ENCODE measurements at places on chromosomes 16 and 17.
A peak's percentile ranks its signal among the peaks of the same experiment; 100 is the strongest.

GRCh38 chr17:48746916-48747444 lies 18.4 kb upstream of the HOXB13 start:
- DNase-seq: no peak

GRCh38 chr16:71287911-71288310 lies 1.3 kb downstream of the CMTR2 start:
- no peak for DNase-seq

GRCh38 chr16:21336231-21336630 lies 58.1 kb upstream of the CRYM start:
- DNase-seq: no peak

DNA sequence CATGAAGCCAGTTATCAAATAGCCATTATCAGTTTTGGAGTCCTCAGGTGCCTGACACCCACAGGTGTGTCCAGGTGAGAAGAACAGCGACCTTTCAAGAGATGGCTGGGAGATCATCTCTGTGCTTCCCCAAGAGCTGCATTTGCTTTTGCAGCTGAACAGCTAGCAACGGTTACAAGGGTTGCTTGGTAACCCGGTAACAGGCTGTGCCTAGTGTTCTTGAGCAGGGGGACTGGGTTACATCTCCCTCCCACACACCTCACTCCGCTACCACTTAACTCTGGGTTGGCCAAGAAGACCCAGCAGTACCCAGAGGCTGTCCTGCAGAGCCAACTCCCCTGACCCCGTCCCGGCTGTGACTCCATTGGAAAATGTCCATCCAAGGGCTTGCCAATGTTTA lies 147.0 kb downstream of the SLC39A11 start:
- DNase-seq: no peak

DNA sequence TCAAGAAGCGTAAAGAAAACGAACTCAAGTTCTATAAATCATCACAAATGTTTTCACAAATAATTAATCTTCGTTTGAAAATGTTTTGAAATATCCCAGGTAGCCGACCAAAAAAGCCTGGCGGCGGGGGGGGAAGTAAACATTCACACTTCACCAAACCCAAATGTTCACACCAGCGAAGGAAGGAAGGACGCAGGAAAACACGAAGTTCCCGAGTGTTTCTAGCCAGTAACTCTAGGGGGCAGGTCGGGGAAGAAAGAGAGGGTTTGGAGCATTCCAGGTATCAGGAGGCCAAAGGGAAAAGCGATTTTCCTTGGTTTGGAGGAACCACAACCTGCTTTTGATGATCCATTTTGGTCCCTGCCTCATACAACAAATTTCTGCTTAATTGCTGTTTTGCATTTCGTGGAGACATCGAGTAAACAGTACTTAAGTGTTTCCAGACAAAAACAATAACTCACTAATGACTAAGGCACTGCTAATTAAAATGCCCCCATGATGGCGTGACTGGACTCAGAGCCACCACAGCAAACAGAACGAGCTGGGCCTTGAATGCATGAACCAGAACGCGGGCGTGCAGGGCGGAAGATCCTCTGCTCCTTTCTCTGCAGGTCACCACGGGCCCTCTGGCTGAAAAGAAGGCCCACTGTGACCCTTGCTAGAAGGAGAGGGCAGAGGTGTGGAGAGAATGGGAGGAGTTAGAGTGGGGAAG lies 16.6 kb downstream of the ZFHX3 start:
- no peak for DNase-seq

DNA sequence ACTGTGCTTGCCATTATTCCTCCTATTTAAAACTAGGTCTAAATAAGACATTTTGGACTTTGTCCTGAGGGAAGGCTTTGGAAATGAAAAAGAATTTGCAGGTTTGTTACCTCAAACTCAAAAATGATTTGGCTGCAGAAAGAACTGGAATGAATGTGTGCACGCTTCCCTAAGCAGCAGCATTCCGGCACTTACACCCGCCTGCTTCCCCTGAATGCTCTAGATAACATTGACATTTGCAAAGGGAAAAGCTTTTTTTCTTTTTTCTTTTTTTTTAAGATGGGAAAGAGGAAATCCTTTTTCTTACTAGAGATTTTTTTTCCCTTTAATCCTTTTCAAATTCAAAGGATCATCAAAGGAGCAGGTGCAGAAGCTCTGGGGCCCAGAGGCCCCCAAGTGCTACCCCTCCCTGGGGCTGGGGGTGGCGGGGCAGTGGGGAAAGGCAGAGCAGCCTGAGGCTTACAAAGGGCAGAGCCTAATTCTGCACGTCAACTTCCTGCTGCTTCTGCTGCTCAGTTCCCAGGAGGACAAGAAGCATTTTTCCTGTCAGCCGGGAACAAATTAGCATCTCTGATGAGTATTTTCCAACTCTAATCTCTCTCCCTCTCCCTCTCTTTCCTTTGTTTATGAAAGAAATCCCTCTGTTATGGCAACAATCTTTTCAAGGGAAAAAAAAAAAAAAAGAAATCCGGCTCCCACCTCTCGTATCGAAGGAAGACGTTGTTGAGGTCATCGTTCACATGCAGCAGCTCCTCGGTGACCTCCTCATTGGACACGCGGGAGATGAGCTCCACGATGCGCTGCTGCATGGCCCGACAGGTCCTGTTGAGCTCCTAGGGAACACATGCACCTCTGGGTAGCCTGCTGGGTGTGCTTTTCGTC lies 32.1 kb upstream of the SREBF1 start:
- DNase-seq: no peak

- peak; percentile 9 for DNase-seq
Observed at GRCh38 chr16:23863511-23864422, 28.0 kb downstream of the PRKCB start.

DNA sequence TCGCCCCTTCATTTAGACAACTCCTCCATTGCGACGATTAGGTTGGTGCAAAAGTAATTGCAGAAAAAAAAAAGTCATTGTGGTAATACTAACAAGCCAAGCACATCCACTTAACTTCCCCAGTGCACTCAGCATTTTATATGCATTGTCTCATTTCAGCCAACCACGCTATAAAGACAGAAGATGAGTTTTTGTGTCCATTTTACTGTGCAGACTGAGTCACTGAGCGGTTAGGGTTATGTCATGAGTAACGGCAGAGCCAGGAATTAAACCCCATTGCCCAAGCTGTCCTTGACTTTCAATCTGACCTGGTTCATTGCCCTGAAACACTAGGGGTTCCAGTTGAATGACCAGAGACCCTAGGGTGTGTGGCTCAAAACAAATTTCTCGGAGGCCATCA lies 218.7 kb downstream of the XYLT1 start:
- DNase-seq: no peak

- no peak for DNase-seq
Observed at GRCh38 chr17:40510328-40510648, 8.9 kb upstream of the TNS4 start.

DNA sequence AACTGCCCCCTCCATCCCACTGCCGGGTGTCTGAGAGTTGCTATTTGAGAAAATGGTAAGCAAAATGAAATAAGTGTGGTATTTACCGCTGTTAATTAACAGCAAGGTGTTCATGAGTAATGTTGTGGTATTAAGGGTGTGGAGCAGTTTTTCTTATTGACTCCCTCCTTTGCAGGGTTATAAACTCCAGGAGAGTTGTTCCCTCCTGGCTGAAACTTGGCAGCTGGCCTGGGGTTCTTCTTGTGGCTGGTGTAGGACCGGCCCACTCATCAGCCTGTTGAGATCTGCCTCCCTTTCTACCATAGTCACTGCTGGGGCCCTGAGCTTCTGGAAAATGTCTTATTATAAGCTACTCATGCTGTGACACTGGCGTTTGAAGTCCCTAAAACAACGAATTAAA lies 128.6 kb downstream of the SOX9 start:
- no peak for DNase-seq

DNA sequence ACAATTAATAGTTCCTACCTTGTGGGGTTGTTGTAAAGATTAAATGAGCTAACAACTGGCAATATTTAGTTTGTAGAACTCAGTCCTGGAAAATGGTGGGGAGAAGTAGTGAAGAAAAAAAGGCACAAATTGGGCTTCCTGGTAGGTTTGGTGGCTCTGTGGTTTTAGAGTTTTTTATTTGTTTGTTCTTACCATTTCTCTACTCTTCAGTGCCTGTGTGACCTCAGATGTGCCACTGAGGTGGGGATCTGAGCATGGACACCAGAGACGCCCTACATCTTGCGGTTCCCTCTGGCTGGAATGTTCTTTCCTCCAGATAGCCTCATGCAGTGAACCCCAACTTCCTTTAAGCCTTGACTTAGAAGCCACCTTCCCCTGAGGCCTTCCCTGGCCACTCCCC lies 7.7 kb downstream of the ZBTB4 start:
- no peak for DNase-seq

GRCh38 chr17:32566303-32566702 lies 79.5 kb downstream of the CDK5R1 start:
- no peak for DNase-seq

DNA sequence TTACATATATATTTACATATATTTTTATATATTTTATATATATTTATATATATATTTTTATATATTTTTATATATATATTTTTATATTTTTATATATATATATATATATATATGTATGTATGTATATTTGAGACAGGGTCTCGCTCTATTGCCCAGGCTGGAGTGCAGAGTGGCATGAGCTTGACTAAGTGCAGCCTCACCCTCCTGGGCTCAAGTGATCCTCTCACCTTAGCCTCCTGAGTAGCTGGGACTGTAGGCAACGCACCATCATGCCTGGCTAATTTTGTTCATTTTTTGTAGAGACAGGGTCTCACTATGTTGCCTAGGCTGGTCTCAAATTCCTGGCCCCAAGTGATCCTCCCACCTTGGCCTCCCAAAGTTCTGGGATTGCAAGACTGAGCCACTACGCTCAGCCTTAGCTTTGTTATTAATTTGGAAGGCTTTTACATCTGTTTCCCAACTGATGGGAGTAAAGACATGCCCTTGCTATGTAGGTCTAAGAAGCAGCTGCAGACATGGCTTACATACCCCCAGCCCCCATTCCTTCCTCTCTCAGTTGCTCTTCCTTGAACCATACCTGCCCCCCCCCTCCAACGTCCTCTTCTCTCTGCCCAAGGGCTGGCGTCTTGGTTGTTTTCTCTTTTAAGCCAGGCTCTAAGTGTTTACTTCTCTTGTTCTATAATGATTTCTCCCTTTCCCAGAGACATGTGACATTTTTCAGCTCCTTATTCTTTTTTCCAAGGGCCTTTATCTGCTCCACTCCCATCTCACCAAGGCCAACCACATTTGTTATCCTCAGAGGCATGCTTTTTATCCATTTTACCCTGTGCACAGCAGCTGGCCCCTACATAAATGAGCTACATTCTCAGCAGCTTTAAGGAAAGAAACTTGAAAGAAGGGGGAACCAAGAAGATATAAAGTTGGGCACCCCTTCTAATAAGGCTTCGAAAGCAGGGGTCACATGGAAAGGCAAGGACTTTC lies 64.2 kb upstream of the ATF7IP2 start:
- no peak for DNase-seq

DNA sequence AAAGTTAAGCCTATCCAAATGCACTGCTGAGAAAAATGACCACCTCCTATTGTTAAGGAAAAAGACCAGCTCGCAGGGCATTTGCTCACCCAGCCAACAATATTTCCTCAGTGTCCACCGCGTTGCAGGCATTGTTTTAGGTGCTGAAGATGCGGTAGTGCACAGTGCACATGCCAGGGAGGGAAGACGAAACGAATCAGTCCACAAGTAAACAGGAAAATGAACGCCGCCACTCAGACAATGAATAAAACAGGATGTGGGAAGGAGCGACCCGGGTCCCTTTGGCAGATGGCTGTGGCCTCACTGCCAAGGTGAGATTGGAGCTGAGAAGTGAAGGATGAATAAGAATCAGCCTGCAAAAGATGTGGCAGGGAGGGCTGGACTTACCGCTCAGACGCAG lies 249.2 kb downstream of the FOXL1 start:
- no peak for DNase-seq

GRCh38 chr16:84396537-84397008 lies 28.2 kb downstream of the ATP2C2 start:
- no peak for DNase-seq

DNA sequence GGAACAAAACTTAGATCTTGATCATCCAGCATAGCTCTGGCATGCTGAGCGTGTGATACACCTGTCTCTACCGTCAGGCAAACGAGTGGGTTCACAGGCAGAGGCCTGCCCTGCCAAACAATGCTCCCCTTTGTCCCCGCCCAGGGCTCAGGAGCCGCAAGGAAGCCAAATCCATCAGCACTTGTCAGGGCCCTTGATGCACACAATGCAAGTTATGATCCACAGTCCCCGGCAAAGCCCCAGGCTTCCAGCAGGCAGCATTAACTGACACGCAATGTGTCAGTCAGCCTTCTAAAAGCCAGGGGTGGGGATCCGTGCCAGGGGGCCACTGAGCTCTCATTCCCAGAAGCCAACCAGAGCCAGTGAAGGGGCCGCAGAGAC lies 460.9 kb downstream of the SLC39A11 start:
- no peak for DNase-seq

- no peak for DNase-seq
Observed at GRCh38 chr16:65453646-65454045, 331.8 kb upstream of the CDH11 start.

DNA sequence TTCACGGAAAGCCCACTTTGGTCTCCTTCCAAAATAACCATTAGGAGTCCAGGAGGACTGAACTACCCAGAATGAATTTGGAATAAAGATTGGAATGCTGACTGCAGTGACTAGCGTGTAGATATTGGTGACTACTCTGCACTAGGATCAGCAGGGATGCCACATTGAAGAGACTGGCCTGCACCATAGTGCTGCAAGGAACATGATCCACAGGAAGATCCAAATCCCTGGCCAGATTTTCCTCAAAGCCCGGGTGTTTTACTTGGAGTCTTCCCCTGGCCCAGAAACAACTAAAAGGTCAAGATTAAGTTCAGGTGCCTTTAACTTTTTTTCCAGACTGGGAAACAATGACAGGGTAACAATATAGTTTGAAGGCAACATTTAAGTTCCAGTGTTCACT lies 870.4 kb downstream of the CDH8 start:
- no peak for DNase-seq

DNA sequence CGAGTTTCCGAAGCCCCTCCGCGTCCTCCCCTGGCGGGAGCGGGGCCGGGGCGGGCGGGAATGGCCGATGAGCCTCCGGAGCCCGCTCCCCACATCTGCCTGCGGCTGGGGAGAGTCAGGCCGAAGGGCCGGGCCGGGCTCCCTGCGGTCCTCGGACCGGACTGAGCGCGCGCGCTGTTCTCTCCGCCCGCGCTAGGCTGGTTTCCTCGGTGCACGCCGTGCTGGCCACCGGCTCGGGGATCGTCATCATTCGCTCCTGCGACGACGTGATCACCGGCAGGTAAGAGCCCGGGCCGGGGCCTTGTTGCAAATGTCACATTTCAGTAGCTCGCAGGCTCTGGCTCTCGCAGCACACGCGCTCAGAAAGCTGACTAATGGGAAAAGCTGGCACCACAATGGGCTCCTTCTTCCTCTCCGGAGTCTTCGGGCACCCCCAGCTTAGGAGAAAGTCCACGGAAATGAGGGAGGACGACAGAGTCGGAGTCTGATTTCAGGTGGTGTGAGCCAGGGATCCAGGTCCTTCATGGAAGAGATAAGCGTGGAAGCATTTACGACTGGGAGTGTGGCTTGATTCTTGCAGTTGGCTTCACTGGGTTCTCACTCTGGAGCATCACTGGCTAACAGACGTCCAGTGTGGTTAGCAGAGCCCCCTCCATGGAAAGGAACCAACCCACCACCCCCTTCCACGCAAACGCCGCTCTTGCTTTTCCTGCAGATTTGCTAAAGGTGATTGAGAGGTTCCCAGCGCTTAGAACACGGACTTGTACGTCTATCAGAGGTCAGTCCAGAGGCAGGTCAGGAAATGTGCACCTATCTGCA lies 715 bp downstream of the TLCD3A start:
- peak; percentile 30 for DNase-seq

- DNase-seq: no peak
Observed at GRCh38 chr17:83103200-83103942, 24.0 kb downstream of the METRNL start.

All from T-helper 1 cell (primary cell).